ENCODE measurements at places on chromosomes 12 and 14.
A peak's percentile ranks its signal among the peaks of the same experiment; 100 is the strongest.

DNA sequence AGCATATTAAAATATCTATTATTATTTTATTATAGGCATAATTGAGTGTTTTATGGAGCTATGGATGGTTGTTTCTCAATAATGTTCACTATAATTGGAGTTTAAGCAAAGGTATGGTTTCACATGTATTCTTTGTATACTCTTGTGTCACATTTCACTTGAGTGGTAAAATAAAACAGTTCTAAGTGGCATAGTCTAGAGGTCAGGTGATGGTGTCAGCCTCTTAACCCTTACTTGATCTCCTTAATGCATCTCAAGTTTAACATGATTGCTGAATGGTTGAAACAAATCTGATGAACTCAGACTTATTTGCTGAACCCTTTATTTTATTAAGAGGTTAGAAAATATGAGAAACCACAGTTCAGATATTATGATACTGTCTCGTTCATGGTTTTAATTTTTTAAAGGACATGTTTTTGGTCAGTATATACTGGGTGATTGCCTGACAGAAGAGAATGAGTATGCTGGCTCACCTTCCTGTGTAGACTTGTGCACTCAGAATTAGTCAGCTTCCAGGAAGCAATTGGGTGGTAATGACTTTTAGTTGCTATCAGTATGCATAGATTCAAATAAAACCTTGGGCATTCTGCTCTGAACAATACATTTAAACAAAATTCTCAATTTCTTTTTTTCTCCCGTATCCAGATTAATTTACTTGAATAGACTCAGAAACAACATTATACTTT, 464.6 kb downstream of the PCNX1 start:
- DNase-seq, result no peak

- no peak for DNase-seq
These were observed 2.3 kb downstream of the ATXN7L3B start for GRCh38 chr12:74539765-74540526.

DNA sequence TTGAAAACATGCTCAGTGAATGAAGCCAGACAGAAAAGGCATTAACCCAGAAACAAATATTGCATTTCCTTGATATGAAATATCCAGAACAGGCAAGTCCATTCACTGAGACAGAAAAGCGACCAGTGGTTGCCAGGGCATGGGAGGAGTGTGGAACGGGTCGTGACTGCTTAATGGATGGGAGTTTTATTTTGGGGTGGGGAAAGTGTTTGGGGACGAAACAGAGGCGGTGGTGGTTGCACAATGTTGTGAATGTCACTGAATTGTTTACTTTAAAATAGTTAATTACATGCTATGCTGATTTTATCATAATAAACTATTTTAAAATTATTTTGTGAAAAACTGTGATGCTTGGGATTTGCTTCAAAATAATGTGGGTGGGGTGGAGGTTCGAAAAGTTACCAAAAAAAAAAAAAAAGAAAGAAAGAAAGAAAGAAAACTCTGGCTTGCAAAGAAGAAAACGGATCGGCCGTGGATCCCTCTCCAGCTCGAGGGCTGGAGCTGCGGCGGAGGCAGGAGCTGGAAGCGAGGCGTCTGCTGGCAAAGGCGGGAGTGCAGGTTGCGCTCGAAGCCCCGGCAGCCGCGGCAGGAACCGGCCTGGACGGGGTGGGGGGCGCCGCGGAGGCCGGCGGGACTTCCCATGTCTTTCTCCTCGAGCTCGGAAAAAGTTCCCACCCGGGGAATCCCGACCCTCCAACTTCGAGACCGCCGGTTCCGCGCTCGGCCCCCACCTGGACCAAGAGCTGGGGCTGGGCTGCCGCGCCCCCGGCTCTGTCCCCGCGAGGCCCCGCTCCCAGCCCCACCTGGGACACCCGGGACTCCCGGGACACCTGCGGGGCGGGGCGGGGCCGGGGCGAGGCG, 524 bp upstream of the P2RX2 start:
- DNase-seq, result no peak

DNA sequence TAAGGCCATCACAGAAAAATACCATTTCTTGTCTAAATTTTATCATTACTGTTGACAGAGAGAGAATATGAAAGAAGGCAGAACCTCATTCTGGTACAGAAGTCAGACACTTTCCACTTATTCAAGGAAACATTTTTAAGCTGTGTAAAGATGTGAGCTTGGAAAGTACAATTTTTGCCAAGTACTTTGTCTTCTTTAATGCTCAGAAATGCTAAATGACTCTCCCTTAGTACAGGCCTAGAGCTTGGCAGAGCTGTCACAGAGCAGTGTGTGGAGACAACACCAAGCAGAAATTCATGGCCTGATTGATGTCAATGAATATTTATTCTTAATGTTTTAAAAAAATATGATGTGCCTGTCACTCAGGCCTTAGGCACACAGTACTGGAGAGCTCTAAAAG, 20.7 kb downstream of the NT5DC3 start:
- DNase-seq, result no peak

DNA sequence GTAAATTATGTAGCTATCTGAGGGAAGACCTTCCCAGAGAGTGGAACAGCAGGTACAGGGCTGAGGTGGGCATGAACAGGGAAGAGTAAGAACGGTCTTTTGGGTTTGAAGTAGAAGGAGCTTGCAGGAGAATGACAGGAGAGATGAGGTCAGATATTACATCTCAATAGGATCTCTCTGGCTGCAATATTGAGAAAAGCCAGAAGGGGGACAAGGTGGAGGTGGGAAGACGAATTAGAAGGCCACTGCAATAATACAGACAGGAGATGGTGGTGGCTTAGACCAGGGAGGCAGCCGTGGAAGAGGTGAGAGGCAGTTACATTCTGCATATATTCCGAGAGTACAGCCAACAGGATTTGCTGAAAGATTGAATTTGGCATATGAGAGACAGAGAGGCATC, 310.2 kb downstream of the APAF1 start:
- no peak for DNase-seq

GRCh38 chr14:38044710-38045109, 163.0 kb upstream of the SSTR1 start:
- no peak for DNase-seq

GRCh38 chr14:94180655-94181271, 6.6 kb downstream of the PPP4R4 start:
- no peak for DNase-seq

GRCh38 chr14:38553586-38553985, 297.7 kb upstream of the CLEC14A start:
- no peak for DNase-seq

DNA sequence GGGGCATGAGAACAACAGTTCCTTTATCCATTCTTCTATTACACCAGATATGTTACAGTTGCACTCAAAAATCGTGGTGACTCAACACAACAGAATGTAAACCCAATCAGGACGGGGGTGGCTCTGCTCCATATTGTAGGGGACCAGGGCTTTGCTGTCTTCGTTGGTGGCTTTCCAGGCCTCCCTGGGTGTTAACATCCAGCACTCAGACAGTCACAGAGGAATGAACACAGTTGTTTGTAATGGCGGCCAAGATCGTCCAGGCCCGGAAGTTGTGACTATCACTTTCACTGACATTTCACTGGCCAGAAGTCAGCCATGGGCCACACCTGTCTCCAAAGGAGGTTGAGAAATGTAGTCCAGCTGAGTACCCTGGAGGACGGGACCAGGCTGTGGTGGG, 204.1 kb downstream of the CACNA1C start:
- no peak for DNase-seq

DNA sequence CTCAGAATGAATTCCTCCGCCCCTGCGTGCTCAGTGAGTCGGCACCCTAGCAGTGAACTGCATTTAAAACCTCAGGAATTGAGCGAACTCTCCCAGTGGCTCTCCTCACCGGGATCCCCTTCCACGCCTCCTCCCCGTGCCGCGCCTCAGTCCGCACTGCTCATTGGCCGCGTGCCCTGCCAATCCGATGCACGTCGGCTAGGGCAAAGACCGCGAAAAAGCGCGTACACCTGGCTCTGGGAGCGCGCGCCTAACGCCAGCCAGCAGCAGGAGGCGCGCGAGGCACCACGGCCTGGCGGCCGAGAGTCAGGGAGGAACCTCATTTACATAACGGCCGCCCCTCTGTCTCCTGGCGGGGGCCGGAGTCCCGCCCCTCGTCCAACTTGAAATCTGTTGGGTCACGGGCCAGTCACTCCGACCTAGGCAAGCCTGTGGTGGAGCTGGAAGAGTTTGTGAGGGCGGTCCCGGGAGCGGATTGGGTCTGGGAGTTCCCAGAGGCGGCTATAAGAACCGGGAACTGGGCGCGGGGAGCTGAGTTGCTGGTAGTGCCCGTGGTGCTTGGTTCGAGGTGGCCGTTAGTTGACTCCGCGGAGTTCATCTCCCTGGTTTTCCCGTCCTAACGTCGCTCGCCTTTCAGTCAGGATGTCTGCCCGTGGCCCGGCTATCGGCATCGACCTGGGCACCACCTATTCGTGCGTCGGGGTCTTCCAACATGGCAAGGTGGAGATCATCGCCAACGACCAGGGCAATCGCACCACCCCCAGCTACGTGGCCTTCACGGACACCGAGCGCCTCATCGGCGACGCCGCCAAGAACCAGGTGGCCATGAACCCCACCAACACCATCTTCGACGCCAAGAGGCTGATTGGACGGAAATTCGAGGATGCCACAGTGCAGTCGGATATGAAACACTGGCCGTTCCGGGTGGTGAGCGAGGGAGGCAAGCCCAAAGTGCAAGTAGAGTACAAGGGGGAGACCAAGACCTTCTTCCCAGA, at the start of gene HSPA2:
HSPA2 (plus strand) TSS at position 534 of the 995 bp plus-strand sequence; CDS start at position 643, 109 bp downstream.
- peak; percentile 96 for DNase-seq

DNA sequence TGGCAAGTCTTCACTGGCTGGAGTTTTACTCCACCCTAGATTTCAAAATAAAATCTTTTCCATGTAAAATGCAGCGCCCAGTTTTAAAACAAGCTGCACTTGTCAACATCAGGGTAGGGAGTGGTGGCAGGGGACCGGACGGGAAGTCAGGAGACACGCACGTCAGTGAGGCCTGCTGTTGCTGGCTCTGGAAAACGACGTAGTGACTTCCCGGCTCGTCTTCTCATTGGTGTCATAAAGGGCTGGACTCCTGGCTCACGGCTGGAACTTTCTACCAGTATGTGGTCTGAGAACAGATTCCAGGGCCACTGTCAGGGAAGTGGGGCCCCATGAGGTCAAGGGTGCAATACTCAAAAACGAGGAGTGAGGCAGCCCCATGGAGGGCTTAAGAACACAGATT, 64.2 kb upstream of the FOXN3 start:
- no peak for DNase-seq

DNA sequence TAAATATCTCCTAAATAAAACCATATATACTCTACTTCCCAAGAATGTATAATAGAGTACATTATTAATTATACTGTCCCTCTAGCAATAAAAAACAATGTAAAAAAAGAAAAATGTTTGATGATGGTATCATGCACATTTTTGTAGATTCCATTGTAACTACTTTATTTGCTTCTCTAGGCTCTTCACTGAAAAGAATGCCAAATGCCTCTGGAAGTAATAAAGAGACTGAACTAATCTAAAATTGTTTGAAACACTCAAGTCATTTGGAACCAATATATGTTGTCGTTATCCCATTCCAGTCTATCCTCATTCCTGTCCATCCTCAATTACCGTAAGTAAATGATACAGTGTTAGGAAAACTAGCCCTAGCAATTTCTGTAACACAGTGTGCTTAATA, 233.6 kb downstream of the C12orf50 start:
- no peak for DNase-seq

GRCh38 chr12:125269276-125269675, 204.0 kb downstream of the AACS start:
- DNase-seq, result no peak

DNA sequence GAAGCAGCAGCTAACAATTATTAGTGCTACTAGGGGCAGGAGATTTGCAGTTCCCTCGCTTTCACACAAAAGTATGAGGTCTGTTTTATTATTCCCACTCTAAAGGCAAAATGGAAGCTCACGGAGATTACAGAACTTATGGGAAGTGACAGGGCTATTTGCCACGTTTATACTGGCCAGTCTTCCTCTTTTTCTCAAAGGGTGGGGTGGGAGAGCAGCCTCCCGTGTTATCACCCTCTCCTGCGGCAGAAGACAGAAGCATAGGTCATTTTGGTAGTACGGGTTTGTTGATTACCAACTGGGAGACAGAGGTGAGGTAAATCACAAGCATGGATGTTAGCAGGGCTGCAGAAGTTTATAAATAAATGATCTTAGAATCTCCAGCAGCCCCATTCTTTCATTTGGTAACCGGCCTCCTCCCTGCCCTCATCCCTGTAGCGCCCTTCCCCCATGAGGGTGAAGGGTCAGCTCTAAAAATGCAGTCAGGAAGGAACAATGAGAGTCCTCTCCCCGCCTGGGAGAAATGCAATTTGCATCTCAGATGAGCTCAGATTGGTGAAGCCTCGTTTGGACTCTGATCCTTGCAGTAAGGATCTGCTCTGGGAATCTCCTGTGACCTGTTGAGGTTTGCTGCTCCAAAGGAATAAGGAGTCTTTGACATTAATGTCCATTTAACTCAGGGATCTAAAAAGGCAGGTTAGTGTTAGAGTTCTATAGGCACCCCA, 44.7 kb upstream of the SINHCAF start:
- no peak for DNase-seq

DNA sequence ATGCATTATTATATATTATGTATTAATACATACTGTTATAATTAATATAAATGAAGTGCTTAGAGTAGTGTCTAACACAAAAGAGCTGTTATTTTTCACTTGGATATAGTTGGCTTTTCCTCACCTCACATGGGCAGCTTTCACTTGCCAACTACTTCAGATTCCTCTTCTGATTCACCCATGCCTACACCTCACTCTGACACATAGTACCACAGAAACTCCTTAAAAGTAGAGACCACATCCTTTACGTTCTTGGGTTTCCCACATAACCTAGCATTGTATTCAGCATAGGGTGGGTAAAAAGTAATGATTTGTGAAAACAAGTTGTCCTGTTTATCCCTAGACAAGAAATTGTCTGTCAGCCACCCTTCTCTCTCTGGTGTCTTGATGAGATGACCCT, 61.0 kb downstream of the DIO2 start:
- no peak for DNase-seq

- DNase-seq, result no peak
These were observed 20.0 kb downstream of the TUNAR start for GRCh38 chr14:95896498-95897135.

GRCh38 chr14:90609376-90609775, 206.9 kb downstream of the TTC7B start:
- DNase-seq, result no peak

GRCh38 chr14:36661506-36662257, at the start of gene PAX9:
Gene PAX9, plus strand, starts transcription at chr14:36661860. Its CDS starts 230 bp downstream, at chr14:36662090.
- DNase-seq, result peak; percentile 8

GRCh38 chr12:33180918-33181317, 258.7 kb downstream of the SYT10 start:
- no peak for DNase-seq

Data from BJ (cell line).